ENCODE measurements at places on chromosomes 4 and X. TPM values are rescaled to one million over a fixed set of nuclear protein-coding genes. Genes with fewer than 3 reads are reported as not detected.
A peak's percentile ranks its signal among the peaks of the same experiment; 100 is the strongest.

The HAUS3 gene
- total RNA-seq = 20.1 TPM

- no peak overlapping the region for H3K27ac ChIP-seq
- no peaks in the 10 kb centered on the region for H3K27me3 ChIP-seq
- H3K36me3 ChIP-seq = no peaks in the 10 kb centered on the region
- H3K4me3 ChIP-seq = no peak overlapping the region
- H3K4me1 ChIP-seq = no peaks in the 10 kb centered on the region
Measured at GRCh38 chrX:69366183-69366582, 137.9 kb upstream of the NALF2 start.

GRCh38 chr4:78510681-78511080 is 40.9 kb upstream of the ANXA3 start:
- H3K27ac ChIP-seq = no peak overlapping the region
- no peak overlapping the region for H3K4me3 ChIP-seq
- no peaks in the 10 kb centered on the region for H3K36me3 ChIP-seq
- no peaks in the 10 kb centered on the region for H3K4me1 ChIP-seq
- no peak for DNase-seq

- no peaks in the 10 kb centered on the region for H3K27me3 ChIP-seq
- H3K4me1 ChIP-seq = no peaks in the 10 kb centered on the region
- no peaks in the 10 kb centered on the region for H3K36me3 ChIP-seq
- no peak for DNase-seq
- peak overlapping the region; percentile 3 for H3K4me3 ChIP-seq
Measured at GRCh38 chrX:136781180-136781797, 557 bp upstream of the ARHGEF6 start.

DNA sequence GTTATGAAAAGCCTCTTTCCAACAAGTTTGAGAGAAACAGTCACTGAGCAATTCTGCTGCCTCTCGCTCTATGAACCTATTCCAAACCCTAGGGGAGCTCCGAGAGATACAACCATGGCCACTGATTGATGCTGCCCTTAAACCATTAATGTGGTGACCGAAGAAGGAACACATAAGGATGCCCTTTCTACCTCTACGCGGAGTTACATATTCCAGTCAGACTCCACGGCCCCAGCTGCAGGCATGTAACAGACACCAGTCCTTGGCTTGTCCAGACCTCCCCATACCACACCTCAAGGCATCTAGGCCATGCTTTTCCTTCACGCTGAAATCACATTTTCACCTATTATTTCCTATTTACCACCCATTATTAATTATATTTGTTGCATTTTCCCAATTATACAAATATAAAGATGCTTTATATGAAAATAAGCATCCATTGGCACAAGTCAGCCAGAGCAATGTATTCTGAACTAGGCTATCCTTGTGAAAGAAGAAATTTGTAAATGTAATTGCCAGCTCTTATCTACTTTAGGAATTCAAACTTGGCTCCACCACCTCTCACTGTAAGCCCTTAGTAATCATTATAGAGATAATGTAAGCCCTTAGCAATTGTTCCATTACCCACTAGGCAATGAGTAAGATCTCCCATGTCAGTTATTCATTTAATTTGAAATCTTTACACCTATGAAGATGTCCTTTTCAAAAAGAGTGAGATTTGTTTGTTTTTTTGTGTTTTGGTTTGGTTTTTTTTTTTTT is 338.4 kb downstream of the NR3C2 start:
- no peaks in the 10 kb centered on the region for H3K27me3 ChIP-seq
- H3K4me1 ChIP-seq = no peaks in the 10 kb centered on the region
- H3K4me3 ChIP-seq = no peak overlapping the region
- no peaks in the 10 kb centered on the region for H3K36me3 ChIP-seq
- no peak for DNase-seq

All from tibial nerve (tissue), 4 donors.